ENCODE measurements at places on chromosomes 2 and 18. TPM values are rescaled to one million over a fixed set of nuclear protein-coding genes. Genes with fewer than 3 reads are reported as not detected.

DNA sequence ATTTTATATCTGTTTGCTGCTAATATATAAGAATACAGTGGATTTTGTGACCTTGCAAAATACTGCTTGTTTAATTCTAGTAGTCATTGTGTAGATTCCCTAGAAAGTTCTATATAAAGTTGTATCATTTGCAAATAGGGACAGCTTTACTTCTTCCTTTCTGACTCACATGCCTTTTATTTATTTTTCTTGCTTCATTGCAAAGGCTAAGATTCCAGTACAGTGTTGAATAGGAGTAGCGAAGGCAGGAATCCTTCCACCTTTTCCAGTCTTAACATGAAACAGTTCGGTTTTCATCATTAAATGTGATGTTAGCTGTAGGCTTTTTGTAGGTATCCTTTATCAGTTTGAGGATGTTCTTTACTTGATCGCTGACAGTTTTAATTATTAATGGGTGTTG lies 58.1 kb downstream of the DGKD start:
- DNase-seq, result no peak

DNA sequence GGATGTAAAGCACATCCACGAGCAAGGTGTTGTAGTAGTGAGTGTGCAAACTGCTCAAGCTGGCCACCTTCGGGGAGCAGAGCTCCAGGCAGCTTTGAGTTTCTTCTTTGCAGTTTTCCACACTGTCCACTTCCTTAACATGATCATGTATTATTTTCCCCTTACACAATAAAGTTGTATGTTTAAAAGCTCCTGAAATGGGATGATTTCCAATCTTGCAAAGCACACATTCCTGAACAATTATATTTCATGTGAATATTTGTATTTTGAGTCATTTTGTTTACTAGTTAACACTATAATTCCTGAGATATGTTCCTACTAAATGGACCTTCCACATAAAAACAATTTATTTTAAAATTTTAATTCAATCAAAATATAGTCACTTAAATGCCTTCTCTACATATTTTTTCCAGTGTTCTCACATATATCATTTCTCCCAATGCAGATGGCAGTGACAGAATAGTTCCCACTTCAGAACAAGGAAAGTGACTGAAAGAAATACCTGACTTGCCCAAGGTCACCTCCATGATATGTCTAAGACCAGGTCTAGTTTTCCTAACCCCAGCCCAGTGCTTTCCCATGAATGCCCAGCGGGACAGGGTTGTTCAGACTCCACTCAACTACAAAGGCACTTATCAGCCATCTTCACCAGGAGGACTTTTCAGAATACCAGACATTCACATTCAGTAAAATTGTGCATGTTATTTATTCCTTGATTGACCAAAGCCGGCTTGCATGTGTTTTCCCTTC lies 5.5 kb downstream of the CYB5A start:
- no peak for DNase-seq

DNA sequence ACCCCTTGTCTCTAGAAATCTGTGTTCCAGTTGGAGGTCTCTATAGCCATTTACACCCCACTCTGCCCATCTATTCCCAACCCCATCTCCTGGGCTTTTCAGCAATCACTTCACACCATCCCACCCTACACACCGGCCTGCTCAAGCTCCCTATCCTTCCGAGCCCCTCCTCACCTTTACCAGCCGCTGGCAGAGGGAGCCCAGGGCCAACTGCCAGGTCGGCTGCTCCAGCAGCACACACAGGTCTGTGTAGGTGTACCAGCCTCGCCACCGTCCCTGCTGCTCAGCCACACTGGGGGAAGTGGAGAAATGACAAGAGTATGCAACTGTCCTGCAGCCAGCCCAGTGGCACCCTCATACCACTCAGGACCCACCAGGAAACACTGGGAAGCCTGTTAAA lies 3.3 kb upstream of the SLC23A3 start:
- no peak for DNase-seq

DNA sequence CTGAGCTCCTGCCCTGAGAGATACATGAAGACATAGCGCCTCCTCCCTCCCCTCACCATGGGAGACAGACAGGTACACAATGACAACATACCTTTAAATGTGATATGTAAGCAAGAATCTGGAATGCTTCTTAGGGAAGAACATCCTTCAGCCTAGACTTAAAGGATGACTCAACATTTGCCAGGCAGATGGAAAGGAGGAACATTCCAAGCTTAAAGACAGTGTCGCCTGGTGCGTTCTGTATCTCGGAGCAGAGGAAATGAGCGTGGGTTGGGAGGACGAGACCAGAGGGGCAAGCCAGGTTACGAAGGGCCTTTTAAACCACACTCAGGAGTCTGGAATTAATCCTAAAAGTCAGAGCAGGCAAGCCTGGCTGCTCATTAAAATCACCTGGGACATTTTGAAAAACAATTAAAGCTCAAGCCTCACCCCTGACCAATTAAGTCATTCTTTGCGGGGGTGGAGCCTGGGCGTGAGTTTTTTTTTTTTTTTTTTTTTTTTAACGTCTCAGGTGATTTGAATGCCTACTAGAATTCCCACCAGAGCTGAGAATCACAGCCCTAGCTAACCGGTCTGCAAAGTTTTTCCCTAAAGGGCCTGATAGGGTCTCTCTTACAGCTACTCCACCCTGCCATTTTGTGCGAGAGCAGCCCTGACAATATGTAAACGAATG lies 131.2 kb upstream of the SEC11C start:
- DNase-seq, result no peak

DNA sequence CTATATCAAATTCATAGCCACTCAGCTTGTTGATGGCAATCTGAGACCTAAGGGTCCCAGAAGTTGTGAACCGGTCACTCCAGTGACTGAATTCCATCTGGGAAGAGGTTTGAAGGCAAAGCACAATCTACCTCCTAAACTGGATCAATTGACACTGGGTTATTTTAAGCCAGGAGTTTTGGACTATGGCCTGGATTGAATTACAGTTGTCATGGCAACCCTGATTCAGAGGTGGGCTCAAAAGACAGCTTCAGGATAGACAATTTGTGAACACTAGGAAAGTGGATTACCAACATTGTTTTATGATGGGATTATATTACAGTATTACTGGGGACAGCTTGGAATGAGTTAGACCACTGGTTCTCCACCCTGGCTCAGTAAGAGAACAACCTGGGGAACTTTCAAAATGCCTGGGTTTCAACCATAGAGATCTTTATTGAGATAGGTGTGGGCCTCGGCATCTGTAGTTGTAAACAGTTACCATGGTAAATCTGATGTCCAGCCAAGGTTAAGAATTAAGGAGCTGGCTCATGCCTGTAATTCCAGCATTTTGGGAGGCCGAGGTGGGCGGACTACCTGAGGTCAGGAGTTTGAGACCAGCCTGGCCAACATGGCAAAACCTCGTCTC lies 58.8 kb downstream of the MFSD6 start:
- no peak for DNase-seq

Gene CNTNAP5
- not detected for total RNA-seq

Gene PROC
- total RNA-seq, result not detected

- no peak for DNase-seq
Observed at GRCh38 chr18:67411116-67411515, 105.4 kb downstream of the DSEL start.

- DNase-seq, result no peak
Observed at GRCh38 chr2:170505631-170506275, 209.4 kb upstream of the SP5 start.

Gene OSBPL1A
- 42.0 TPM for total RNA-seq

DNA sequence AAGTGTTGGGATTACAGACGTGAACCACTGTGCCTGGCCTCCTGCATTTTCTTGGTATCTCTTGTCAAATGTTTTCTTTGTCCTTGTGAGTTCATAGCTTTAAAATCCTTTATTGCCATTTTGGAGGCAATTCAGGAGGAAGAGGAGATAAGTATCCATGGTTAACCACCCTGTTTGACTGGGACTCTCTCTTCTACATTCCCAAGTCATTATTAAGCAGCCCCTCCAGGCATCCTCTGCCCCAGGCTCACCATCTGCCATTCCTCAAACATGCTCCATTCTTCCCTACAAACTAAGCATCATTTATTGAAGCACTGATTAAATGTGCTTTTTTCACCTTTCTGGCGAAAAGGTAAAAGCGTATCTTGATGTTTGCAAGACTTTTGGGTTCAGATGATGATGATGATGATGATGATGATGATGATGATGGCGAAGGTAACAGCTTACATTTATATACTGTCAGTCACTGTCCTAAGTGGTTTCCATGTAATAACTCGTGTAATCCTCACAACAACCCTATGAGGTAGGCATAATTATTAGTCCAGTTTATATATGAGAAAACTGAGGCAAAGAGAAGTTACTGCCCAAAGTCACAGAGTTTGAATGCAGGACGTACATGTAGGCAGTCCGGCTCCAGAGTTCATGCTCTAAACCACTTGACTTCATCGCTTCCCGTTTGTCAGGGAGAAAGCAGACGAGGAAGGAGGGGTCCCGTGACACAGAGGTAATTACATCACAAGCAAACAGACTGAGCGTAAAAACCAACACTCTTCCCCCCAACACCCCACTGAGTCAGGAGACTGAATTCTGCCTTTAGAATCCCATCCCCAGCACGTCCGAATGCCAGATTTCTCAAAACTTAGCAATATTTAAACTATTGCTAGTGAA lies 69.7 kb upstream of the ACKR3 start:
- DNase-seq, result no peak

- DNase-seq, result no peak
Observed at GRCh38 chr2:225367482-225367881, 32.0 kb upstream of the NYAP2 start.

DNA sequence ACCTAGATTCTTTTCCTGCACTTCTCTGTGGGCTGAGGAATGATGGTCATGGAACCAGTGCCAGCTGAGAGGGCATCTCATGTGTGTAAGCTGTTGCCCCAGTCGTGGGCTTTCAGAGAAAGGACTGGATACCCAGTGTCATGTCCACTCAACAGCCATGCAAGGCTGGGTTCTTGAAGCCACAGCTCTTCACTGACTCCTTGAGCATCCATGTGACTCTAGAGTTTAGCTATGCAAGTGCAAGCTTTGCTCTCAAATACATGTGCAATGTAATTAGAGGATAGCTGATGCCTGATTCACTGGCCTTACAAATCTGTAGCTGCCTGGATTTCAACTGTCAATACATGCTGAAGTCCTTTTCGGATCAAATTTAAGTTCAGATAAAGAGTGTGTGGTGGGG lies 46.8 kb upstream of the EML6 start:
- DNase-seq, result no peak

Gene PRLH
- total RNA-seq, result not detected

Gene ANKRD36
- total RNA-seq, result 21.0 TPM

- DNase-seq, result no peak
Observed at GRCh38 chr2:219492575-219492974, 6.1 kb upstream of the GMPPA start.

- DNase-seq, result no peak
Observed at GRCh38 chr2:75577280-75577679, 16.5 kb upstream of the EVA1A start.

Gene LONRF2
- 4.2 TPM for total RNA-seq

- DNase-seq, result no peak
Observed at GRCh38 chr18:50749945-50750344, 69.9 kb downstream of the MRO start.

Gene C2orf81
- total RNA-seq, result 2.1 TPM

Gene PDCD1
- total RNA-seq, result 1.8 TPM

Gene KCNS3
- 47.8 TPM for total RNA-seq

- no peak for DNase-seq
Observed at GRCh38 chr2:69798290-69798908, 31.1 kb upstream of the GMCL1 start.

Gene MYCN
- total RNA-seq, result 0.49 TPM

GRCh38 chr2:171878481-171878993 lies 15.5 kb downstream of the SLC25A12 start:
- DNase-seq, result no peak

- DNase-seq, result no peak
Observed at GRCh38 chr2:208570066-208570465, 163.5 kb downstream of the PTH2R start.

DNA sequence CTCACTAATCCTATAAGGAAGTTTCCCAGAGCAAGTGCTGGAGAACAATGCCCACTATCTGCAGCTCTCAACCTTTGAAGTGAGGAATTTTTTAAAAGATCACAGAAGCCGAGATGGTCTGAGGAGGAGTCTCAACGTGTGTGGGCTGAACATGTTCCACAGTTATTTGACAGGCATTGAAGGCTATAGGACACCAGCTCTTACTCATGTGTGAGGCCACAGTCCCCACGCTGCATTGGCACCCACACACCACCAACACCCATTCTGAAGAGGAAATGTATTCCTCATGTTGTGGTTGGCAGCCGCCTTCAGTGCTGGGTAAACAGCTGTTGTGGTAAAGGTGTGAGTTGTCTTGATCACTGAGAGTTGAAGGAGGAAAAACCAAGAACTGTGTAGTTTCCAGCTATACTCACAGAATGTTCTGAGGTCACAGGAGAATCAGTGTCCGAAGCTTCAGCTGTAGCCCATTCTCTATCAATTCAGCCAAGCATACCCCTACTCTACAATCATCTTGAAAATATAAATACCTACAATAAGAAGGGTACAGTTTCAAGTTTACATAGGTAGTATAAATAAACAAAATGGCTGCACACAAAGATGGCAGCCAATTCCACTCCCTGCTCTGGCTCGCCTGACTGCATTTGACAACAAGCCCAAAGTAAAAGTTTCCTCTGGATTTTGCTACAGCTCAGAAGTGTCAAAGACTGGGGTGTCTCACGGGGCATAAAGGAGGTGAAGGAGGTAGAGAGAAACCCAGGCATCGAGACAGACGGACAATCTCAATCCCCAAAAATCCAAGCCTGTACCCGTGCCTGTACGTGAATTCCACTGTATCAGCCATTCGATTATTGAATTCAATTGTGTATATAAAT lies 12.1 kb downstream of the CD226 start:
- no peak for DNase-seq

DNA sequence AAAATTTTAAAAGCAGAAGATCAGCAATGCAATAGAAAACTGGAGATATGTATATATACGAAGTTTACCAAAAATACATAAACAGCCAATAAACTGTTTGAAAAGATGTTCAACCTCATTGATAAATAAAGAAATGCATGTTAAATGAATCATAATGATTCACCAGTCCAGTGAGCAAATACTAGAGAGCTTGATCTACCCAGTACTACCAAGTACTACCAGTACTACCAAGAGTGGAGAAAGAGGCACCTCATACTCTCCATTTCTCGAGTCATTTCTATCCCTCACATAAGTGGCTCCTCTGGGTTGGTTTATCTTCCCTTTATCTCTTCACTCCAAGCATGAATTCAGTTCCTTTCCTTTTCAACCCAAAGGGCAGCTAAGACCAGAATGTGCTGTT lies 138.9 kb downstream of the MREG start:
- DNase-seq, result no peak

Data from upper lobe of right lung (tissue), 1 donor.